ENCODE measurements at places on chromosomes 3 and 15. TPM values are rescaled to one million over a fixed set of nuclear protein-coding genes. Genes with fewer than 3 reads are reported as not detected.

MESP1 gene
- 0.31 TPM for total RNA-seq

STRIT1 gene
- 3.9 TPM for total RNA-seq

GXYLT2 gene
- 47.7 TPM for total RNA-seq

FURIN gene
- 27.8 TPM for total RNA-seq

BSN gene
- total RNA-seq: 0.82 TPM

MED12L gene
- total RNA-seq: 8.5 TPM

RPP25 gene
- total RNA-seq: 3.3 TPM

GRK7 gene
- total RNA-seq: not detected

OXTR gene
- total RNA-seq: 0.62 TPM

TF gene
- 26.7 TPM for total RNA-seq

CA12 gene
- total RNA-seq: 8.9 TPM

RBP2 gene
- not detected for total RNA-seq

GOLGA6L10 gene
- 4.1 TPM for total RNA-seq

PPP4R2 gene
- 92.1 TPM for total RNA-seq

FYTTD1 gene
- total RNA-seq: 92.8 TPM

GPR87 gene
- 2.3 TPM for total RNA-seq

CLDN16 gene
- total RNA-seq: not detected

ZBED2 gene
- total RNA-seq: 1.5 TPM

BCL6 gene
- 19.2 TPM for total RNA-seq

CASR gene
- not detected for total RNA-seq

MITF gene
- 28.8 TPM for total RNA-seq

NDUFB4 gene
- 60.2 TPM for total RNA-seq

GOLGA6A gene
- not detected for total RNA-seq

LIPC gene
- 1.0 TPM for total RNA-seq

ARID3B gene
- 4.1 TPM for total RNA-seq

ALDH1A3 gene
- 59.0 TPM for total RNA-seq

PDCD7 gene
- 13.1 TPM for total RNA-seq

ISLR gene
- total RNA-seq: 119 TPM

RASGRP1 gene
- total RNA-seq: 2.1 TPM

SST gene
- total RNA-seq: not detected

RPP14 gene
- 29.1 TPM for total RNA-seq

MUC20 gene
- 11.5 TPM for total RNA-seq

ALCAM gene
- 58.4 TPM for total RNA-seq

ACKR2 gene
- total RNA-seq: 2.2 TPM
